CD4-positive, alpha-beta T cell treated with Interleukin-2 at 100 ng/mL for 4 hours (primary cell): ENCODE measurements at places on chromosomes 4 and X.

- DNase-seq = no peak
Observed at GRCh38 chr4:72283357-72283756, 251.6 kb downstream of the NPFFR2 start.

- no peak for DNase-seq
Observed at GRCh38 chr4:134201216-134202161, at the start of gene PABPC4L. PABPC4L (minus strand) TSS chr4:134201789; CDS start chr4:134201019, 770 bp downstream.

DNA sequence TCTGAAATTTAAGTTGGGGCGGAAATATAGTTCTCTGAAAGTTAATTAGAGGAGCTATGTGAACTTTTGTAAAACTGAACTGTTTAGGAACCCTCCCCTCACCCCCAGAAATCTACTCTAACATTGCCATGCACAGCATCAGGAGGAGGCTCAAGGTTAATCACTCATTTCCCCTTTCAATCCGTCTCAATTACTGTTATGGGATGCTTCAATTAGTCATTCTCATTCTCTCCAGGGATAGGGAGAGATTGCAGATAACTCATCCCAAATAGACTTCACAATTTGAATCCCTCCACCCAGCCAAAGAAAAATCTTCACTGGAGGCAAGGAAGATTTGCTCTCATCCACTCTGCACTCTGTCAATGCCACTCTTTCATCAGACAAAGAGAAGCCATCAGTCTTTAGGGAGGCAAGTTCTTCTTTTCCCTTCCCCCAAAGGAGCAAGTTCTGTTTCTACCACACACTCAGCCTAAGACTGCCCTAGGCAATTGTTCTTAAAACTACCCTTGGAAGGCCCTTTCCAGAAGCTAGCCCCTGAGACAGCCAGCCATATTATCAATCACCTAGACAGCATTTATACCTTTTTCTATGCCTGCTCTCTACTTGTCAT lies 140.4 kb downstream of the SLC10A7 start:
- DNase-seq = no peak

- no peak for DNase-seq
Observed at GRCh38 chr4:125527681-125528080, 212.9 kb downstream of the FAT4 start.

GRCh38 chrX:96424007-96424406 lies 260.6 kb upstream of the DIAPH2 start:
- no peak for DNase-seq

DNA sequence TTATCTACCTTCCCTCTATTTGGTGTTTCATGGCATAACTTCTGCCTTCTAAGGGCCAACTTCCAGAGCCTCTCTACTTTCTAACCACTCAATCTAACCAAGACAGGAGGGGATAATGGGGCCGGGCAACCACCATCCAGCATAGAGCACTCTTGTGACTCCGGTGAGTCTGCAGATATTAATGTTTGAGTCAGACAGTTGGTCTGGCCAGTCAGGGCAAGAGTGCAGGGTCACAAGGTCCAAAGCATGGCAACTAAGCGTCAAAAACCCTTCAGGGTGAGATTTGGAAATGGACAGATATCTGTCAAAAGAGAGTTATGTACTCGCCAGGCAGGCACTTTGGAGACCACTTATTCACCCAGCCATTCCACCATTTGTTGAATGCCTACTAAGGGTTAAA lies 105.0 kb downstream of the PALLD start:
- no peak for DNase-seq

DNA sequence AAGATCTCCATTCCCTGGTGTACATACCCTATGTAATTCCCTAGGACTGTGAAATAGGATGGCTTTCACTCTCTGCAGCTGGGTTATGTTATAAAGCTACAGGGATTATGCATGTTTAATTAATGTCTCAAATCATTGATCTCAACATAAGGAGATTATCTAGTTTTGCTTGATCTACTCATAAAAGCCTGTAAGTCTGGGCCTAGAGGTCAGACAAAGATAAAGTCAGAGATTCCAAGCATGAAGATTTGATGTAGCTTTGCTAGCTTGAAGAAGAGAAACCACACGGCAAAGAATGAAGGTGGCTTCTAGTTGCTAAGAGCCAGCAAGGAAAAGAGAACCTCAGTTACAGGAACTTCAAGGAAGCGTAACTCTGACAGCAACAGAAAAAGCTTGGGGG lies 456.9 kb downstream of the CCSER1 start:
- DNase-seq = no peak

DNA sequence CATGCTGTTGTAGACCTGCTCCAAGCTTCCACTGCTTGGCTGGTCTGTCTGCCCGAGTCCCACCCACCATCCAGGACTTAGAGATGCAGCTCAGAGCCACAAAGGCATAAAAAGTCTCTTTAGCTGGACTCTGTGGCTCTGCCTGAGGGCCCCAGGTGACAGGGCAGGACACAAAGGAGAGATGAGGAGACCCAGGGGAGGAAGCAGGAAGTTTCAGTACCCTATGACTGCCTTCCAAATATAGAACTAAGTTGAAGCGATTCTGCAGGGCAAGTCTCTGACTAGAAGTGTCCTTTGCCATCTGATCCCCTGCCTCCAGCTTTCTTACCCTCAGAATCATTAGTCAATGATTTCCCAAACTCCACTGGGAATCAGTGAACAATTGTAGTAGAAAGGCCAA lies 11.2 kb upstream of the CXCR3 start:
- DNase-seq = no peak

- DNase-seq = no peak
Observed at GRCh38 chr4:25424539-25425228, 47.6 kb downstream of the ANAPC4 start.

- no peak for DNase-seq
Observed at GRCh38 chr4:142596121-142596520, 250.0 kb downstream of the INPP4B start.

- no peak for DNase-seq
Observed at GRCh38 chr4:153233761-153234371, 29.6 kb downstream of the TRIM2 start.

DNA sequence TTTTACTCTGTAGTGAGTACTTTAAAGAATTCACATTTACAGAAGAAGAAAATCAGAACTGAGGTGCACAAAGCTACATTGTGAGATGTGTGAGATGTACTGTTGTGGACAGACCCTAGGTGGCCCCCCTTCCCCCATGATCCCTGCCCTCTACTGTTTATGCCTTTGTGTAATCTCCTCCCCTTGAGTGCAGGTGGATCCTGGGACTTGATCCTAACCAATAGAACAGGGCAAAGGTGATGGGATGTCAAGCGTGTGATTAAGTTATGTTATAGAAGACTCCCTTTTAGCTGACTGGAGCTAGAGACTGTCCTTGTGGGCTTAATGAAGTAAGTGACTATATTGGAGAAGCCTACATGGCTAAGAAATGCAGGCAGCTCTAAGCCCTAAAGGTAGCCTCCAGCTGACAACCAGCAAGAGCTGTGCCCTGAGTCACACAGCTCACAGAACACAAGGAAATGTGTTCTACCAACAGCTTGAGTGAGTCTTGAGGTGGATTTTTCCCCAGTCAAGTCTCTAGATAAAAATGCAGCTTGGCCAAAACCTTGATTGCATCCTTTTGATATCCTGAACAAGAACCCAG lies 225.2 kb upstream of the LEF1 start:
- DNase-seq = no peak

GRCh38 chrX:33190016-33190415 lies 21.3 kb downstream of the DMD start:
- no peak for DNase-seq

DNA sequence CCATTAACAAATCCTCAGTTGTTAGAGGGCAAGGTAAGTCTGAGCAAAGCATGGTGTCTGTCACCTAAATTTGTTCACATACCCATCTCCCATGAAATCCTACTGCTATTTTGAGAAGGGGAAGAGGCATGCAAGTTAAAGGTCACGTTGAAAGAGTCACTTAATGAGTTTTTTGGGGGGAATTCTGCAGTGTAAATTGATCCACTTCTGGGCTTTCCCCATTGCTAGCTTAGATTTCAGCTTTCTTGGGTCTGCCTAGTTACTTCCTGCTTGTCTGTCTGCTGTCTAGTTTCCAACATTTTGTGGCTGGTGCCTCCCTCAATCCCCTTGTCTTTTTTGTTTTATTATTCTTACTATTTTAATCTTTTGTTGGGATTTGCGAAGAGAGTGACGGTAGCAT lies 32.0 kb downstream of the CEP135 start:
- DNase-seq = no peak

GRCh38 chr4:76526585-76526990 lies 91.6 kb downstream of the SHROOM3 start:
- no peak for DNase-seq

DNA sequence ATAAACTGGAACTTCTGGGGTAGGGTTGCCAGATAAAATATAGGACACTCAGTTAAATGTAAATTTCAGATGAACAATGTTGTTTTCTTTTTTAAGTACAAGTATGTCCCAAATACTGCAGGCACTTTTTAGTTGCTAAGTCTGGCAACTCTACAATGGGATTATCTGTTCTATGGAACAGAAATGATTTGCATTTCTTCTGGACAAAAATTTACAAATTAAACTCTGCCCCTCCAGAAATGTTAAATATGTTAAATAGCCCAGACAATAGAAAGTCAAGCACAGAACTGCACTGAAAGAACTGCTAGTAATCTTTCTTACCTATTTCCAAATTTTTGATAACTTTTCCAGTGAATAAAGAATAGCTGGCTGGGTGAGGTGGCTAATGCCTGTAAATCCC lies 140.1 kb upstream of the DDX53 start:
- DNase-seq = no peak

DNA sequence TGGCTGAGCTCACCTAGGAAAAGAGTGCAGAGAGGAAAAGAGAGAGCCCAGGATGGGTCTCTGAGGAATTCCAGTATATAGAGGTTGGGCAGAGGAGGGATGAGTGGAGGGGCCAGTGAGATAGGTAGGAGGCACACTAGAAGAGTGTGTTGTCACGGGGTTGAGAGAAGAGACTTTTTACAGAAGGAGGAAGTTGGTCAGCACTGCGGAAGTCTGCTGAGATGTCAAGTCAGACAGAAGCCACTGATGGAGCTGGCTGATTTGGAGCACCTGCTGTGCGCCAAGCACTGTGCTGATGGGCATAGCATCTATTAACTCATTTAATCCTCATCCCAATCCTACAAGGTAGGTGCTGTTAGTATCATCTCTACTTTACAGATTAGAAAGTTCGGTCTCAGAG lies 60.4 kb downstream of the EFNB1 start:
- DNase-seq = no peak

DNA sequence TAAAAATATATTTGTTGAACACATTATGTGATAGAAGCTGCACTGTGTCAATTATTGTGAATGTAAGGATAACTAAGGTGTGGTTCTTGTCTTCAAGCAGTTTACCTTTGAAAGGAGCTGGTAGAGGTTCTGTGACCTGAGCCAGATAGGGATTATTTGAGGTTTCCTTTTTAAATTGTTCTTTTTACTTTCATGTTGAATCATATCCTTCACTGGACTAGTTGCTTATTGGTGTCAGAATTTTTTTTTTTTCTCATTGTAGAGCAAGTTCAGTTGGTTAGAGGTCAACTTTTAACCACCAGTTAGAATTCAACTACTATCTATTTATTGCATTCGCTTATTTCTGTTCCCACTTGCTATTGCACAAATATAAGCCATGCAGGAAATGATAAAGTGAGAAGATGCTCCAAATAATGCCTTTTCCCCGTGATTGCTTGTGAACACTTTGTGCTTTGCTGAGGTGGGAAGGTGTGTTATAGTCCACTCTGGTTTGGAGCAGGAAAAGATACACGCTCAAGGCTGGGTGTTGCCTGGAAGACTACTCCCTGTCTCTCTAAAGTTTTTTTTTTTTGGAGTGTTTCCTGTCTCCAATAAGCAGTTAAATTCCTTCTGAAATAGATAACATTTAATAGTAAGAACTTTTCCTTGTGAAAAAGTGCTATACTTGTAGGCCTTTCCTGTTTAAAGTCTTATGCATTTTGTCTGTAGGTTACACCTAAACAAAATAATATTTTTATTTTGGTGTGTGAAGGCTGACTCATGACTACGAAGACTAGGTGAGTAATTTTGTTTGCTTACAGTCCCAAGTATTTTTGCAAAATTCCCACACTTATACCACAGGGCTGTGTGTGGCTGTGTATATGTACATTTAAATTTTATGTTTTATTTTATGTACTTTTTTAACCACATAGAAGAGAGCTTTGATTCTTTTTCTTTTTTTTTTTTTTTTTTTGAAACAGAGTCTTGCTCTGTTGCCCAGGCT lies 83.8 kb upstream of the LCORL start:
- no peak for DNase-seq

- DNase-seq = no peak
Observed at GRCh38 chrX:39815631-39816030, 282.1 kb downstream of the BCOR start.

DNA sequence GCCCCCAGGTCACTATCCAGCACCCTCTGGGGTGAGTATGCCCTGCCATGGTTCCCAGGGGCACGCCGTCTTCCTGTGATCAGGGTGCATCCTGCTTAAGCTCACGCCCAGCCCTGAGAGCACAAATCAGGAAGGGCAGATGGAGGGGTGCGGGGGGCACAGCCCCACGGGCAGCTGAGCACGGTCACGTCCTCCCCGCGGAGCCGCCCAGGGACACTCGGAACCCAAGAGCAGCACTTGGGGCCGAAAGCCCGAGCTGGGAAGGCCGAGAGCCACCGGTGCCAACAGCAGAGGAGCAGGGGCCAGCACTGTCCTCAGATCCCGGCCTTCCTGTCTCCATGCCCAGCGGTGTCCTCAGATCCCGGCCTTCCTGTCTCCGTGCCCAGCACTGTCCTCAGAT lies 21.5 kb downstream of the NELFA start:
- DNase-seq = no peak

DNA sequence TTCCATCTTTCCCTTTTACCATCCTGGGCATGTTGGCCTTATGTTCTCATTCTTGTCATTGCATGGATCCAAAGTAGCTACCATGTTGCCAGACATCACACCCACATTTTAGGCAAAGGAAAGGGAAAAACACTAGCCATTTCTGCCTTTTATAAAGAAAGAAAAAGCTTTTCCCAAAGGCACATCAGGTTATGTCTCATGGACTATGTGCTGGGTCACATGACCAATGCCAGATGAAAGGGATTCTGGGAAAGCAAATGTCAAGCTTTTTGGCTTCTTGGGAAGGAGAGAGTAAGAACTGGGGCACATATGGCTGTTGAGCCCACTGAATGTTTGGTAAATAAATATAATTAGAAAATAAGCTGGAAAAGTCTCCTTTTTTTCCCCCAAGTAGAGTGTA lies 4.3 kb upstream of the SOD3 start:
- no peak for DNase-seq

GRCh38 chr4:82501154-82501442 lies 60.7 kb downstream of the TMEM150C start:
- no peak for DNase-seq

- no peak for DNase-seq
Observed at GRCh38 chr4:19993242-19993641, 258.5 kb upstream of the SLIT2 start.

GRCh38 chr4:168868044-168868781 lies 141.8 kb downstream of the CBR4 start:
- no peak for DNase-seq

- no peak for DNase-seq
Observed at GRCh38 chrX:53133400-53133799, 39.5 kb downstream of the KANTR start.

- DNase-seq = no peak
Observed at GRCh38 chr4:183248201-183248600, 71.9 kb downstream of the CLDN22 start.

GRCh38 chrX:133854290-133854689 lies 131.1 kb downstream of the GPC3 start:
- no peak for DNase-seq
